Activated CD4-positive, alpha-beta memory T cell treated with anti-CD3 and anti-CD28 coated beads, Interleukin-2, amount 10 ng/mL, durations not matched to agents 7 days and 5 days (primary cell): ENCODE measurements at places on chromosomes 2 and 18. TPM values are rescaled to one million over a fixed set of nuclear protein-coding genes. Genes with fewer than 3 reads are reported as not detected.

- no peaks in the 10 kb centered on the region for H3K4me1 ChIP-seq
- H3K27ac ChIP-seq, result no peak overlapping the region
- no peaks in the 10 kb centered on the region for H3K36me3 ChIP-seq
- DNase-seq, result no peak
Observed at GRCh38 chr2:151520976-151521375, 111.3 kb downstream of the RIF1 start.

GRCh38 chr2:154912215-154912614, 213.7 kb downstream of the KCNJ3 start:
- H3K27me3 ChIP-seq, result no peaks in the 10 kb centered on the region
- H3K27ac ChIP-seq, result no peak overlapping the region
- no peaks in the 10 kb centered on the region for H3K4me1 ChIP-seq
- H3K36me3 ChIP-seq, result no peaks in the 10 kb centered on the region
- no peak overlapping the region for H3K4me3 ChIP-seq
- DNase-seq, result no peak

GRCh38 chr2:203591642-203592041, 56.5 kb upstream of the RAPH1 start:
- H3K36me3 ChIP-seq, result no peaks in the 10 kb centered on the region
- H3K4me1 ChIP-seq, result no peaks in the 10 kb centered on the region
- no peak overlapping the region for H3K4me3 ChIP-seq
- no peak for DNase-seq
- H3K27me3 ChIP-seq, result peaks cover 27% of the 10 kb centered on the region
- no peak overlapping the region for H3K27ac ChIP-seq

Gene COL5A2
- 1.6 TPM for total RNA-seq

DNA sequence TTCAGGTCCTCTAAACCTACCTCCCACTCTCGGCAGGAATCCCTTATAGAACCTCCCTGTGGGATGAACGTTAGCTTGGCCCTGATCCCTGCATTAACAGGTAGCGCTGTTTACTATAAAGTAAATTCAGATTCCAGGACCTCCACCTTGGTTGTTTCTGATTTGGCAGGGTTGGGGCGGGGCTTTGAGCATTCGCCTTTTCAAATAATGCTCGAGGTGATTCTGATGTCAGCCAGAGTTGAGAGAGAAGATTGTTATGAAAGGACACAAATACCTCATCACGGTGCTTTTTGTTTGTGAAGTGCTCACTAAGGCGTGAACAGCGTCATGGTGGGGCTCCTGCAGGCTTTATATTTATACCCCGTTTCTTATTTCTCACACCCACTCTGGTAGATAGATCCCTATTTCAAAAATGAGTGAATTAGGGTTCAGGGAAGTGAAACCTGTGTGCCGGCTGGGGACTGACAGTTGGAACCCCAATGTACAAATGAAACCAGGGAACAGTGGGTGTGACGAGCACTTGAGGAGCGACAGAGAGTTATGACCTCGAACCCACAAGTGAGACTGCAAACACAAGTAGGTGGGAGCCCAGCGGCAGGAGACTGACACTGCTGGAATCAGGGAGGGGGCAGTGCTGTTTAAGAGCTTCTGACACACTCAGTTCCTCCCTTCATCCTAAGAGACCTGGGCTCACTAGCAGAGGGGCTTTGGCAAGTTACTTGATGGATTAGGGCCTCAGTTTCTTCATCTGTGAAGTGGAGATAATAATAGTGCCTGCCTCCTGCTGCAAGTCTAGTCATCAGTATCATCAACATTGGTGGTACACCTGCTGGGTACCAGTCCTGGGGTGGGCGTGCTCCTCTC, 14.2 kb upstream of the CXCR4 start:
- peaks cover 91% of the 10 kb centered on the region for H3K4me1 ChIP-seq
- peak overlapping the region; percentile 60 for H3K4me3 ChIP-seq
- peaks cover 46% of the 10 kb centered on the region for H3K27me3 ChIP-seq
- H3K36me3 ChIP-seq, result peaks cover 3% of the 10 kb centered on the region
- peak; percentile 69 for DNase-seq

DNA sequence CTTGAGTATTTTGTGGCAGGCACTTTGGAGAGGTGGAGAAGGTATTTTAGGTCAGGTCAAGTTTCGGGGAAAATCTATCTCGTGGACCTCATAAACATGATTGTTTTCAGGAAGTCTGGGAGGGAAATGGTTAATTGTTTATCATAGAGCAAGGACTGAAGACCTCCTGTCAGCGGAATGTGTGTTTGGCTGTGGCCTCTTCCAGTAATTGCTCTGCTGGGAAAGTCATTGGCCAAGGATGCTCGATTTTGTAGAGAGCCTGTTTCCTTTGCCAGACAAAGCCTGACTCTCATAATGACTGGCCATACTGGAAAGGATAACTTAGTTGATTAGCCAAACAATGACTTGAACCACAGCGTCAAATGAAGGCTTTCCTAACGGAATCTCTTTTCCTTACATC, 30.0 kb downstream of the IL1R2 start:
- H3K4me3 ChIP-seq, result no peak overlapping the region
- H3K27me3 ChIP-seq, result peaks cover 2% of the 10 kb centered on the region

DNA sequence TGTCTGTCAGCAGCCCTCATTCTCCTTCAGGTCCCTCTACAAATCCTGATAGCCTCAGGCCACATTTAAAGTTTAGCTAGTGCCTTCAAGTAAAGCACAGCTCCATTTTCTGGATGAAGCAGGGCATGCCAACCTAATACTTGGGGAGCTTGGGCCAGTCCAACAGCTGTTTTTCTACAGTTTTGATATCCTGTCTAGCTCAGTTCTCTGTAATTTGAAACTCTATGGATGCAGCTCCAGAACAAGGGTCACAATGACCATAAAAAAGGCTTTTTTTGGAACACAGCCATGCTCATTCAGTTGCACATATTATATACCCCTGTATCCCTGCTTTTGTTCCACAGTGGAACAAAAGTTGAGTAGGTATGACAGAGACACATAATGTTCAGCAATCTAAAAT, 373.5 kb downstream of the SUCLG1 start:
- no peak for DNase-seq
- H3K27me3 ChIP-seq, result peaks cover 4% of the 10 kb centered on the region
- H3K27ac ChIP-seq, result no peak overlapping the region
- H3K4me1 ChIP-seq, result no peaks in the 10 kb centered on the region

GRCh38 chr2:147524912-147525311, 319.9 kb upstream of the ACVR2A start:
- H3K27ac ChIP-seq, result no peak overlapping the region
- DNase-seq, result no peak
- H3K4me3 ChIP-seq, result no peak overlapping the region
- H3K36me3 ChIP-seq, result peaks cover 5% of the 10 kb centered on the region
- H3K4me1 ChIP-seq, result peaks cover 20% of the 10 kb centered on the region
- no peaks in the 10 kb centered on the region for H3K27me3 ChIP-seq
